ENCODE measurements at places on chromosomes 6 and 20.
A peak's percentile ranks its signal among the peaks of the same experiment; 100 is the strongest.

- no peak for DNase-seq
These were observed 39.2 kb downstream of the SAMD3 start for GRCh38 chr6:130183271-130184222.

- DNase-seq = no peak
These were observed 1.1 kb downstream of the JAG1 start for GRCh38 chr20:10672624-10673127.

DNA sequence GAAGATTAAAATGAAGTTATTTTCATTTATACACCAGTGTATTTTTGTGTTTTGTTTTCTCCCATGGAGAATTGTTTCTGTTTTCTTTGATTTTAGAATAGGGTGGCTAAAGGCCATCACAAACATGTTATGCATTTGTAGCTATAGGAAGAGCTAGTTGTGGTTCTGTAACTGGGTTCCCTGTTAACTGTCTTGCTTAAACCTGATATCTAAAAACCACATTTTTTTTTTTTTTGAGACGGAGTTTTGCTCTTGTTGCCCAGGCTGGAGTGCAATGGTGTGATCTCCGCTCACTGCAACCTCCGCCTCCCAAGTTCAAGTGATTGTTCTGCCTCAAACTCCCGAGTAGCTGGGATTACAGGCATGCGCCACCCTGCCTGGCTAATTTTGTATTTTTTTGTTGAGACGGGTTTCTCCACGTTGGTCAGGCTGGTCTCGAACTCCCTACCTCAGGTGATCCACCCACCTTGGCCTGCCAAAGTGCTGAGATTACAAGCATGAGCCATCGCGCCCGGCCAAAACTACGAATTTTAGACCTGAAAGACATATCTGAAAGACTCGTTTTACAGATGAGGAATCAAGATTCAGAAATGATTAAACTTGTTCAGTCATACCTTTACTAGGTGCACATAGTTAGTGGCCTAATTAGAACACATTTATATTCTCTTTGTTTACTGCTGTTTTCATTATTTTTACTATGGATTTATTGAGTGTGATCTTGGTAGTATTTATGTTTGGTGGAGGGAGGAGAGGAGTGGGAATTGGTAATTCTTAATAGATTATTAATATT, 18.0 kb downstream of the SCAF8 start:
- no peak for DNase-seq

DNA sequence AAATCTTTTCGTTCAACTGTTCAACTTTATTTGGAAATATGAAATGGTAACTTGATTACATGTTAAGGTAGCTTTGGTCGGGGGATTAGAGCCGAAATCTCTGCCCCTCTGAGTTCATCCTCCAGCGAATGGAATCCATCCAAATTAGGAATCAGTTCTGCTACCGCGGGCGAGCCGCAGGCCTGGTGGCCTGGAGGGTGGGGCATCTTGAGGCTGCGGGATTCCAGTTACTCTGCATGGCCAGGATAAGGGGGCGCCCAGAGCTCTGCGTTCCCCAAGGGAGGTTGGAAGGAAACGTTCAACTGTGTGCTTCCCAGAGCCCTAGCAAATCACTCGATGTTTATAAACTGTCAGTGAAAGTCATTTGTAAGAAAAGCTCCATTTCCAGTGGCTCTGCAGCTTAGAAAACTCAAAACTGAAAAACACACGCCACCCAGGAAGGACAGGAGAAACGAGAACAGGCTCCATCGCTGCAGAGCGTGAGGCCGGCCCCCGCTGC, 262.2 kb downstream of the TAF4 start:
- DNase-seq = no peak

DNA sequence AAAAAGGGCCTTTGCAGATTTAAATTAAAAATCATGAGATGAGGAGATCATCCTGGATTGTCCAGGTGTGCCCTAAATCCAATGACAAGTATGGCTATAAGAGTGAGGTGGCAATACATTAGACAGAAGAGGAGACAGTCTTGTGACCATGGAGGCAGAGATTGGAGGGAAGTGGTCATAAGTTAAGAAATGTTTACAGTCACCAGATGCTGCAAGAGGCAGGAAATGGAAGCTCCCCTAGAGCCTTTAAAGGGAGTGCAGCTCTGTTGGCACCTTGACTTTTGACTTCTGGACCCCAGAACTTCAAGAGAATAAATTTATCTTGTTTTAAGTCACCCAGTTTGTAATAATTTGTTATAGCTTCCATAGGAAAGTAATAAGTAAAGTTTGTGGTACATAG, 61.1 kb downstream of the HMGN3 start:
- DNase-seq = no peak

DNA sequence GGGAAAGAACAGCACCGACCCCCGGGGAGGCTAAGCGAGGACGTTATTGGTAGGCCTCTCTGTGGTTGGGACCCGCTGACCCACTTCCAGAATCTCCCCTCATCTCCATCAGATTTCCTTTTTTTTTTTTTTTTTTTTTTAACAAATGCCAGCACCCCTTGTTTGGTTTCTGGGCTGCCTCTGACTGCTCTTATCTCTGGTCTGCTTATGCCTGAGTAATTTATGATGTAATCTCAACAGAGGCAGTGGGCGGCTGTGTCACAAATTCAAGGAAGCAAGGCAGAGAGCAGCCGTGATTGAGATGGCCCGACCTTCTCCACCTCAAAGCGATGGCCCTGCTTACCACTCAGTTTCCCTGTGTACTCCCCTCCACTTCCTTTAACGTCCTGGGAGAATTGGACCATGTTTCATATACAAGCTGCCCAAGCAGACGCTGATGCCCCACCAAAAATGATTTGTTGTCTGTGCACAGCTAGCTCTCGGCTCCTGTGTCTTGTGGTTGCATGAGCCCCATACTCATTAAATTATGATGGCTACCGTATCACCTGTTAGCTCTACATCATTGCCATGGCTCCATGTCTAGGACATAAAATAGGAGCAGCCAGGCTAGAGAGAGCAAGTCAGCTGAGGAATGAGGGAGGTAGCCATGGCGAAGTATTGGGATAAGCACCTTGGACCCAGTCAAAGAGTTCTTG, 98.1 kb downstream of the ZNF217 start:
- no peak for DNase-seq

- no peak for DNase-seq
These were observed 78.2 kb downstream of the FRK start for GRCh38 chr6:115982453-115982852.

- DNase-seq = no peak
These were observed 616.4 kb upstream of the ARID1B start for GRCh38 chr6:156160795-156161165.

DNA sequence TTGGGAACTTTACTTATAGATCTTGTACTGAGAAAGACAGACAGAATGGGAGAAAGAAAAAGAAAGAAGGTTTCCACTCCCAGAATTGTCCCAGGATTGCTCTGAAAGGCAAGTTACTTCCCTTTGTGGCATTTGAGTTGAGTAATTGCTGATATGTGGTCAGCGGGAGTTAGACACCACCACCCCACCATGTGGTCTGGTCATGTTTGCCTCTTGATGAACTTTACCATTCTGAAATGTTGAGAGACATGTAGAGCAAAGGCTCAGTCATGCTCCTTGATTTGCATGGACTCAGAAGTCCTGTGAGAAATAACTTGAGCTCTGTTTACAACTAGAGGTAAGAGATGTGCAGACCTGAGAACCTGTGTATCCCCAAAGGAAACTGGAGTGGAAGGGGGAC, 17.1 kb downstream of the TCF21 start:
- no peak for DNase-seq

DNA sequence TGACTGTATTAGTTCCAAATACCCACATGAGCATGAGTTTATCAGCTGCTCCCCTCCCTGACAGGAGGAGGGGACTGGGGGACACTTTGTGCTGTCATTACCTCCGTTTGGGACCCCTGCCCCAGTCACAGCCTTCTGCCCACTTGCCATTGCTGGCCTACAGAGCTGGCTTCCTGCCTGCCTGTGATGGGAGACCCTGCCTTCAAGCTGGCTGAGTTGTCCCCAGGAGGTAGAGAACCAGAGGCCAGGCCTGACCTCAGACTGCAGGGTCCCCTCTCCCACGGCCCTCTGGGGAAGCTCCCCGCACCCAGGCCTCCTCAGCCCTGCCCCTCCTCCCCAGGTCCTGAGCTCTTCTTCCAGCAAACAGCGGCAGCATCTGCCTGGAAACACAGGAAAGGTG, 105.5 kb downstream of the JPH2 start:
- DNase-seq = no peak

DNA sequence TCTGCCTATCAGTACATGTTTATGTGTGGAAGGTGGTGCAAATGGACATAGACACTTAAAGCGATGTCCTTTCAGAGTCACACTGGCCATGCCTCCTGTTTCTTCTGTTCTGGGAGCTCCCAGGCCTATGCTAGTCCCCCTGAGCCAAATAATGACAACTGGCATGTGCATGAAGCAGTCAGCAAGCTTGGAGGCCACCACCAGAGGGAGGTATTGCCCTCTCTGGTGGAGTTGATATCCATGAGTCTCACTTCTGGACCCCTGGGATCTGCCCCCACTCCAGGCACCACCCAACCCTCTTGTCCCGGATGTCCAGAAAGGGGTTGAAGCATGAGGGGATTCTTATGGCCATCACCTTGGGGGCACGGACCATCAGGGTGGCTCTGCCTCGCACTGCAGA, 172.2 kb downstream of the AIG1 start:
- DNase-seq = no peak

DNA sequence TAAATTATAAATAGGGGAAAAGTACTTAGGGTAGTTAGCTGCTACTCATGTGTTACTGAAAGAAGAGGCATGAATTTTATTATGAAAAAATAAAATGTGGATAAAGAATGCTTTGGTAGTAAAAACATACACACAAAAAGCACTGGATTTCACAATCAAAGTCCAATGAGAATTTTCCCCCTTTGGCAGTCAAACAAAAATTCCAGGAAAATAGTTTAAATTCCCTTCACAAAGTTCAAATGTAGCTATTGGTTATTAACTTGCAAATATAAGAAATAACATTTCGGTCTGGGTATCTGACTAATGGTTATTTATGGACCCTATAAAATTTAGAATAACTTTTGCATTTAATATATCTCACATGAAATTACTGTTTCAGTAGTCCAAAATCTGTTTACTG, 210.4 kb downstream of the FOXC1 start:
- no peak for DNase-seq

DNA sequence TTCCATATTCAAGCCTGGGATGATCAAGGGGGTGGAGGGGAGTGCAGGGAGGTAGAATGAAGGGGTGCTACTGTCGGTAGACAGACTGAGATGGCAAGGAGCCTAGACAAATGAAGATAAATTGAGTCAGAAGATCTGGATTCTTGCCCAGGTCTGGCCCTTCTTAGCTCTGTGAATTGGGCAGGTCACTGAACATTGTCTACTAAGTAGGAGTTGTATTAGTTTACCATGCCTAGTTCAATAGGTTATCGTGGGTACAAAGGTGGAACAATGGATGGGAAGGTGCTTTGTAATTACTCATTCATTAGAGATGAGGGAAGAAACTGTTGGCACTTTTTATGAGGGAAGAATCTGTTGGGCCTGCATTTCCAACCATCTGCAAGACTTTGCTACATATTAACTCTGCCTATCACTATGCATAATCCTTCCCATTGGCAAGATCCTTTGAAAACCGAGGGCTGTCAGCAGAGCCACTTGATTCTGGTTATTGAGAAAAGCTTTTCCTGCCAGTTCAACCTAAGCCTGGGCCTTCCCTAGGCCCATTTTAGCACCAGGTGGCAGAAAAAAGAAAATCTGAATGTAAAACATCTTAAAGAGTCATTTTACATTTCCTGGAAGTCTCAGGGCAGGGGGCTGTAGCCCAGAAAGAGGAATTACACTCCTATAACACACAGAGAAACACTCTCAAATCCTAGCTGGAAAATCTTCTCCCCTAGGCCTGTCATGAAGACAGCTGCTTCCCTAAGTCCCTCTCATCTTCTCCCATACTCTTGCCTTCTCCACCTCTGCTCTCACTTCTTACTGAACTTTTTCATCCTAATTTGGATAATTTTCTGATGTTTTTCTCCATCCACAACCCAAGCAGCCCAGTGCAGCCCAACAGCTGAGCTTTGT, 103.5 kb downstream of the CD24 start:
- DNase-seq = no peak

GRCh38 chr6:156423075-156423474, 354.1 kb upstream of the ARID1B start:
- no peak for DNase-seq

DNA sequence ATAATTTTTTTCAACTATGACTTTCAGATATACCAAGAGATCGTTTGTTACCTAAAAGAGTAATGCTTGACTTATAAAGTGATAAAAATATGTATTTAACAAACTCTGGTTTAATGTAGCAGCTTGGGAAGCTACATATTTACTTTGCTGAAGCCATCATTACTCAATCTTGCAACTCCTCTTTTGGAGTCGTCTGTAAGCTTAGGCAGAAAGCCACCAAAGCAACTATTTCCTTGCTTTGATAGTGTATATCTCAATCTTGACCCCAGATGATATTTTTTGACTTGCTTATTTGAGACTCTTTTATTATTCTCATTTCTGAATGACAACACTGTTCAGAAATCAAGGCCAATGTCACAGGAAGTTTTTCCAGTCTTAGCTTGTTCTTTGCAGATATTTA, 183.0 kb downstream of the SAMD5 start:
- no peak for DNase-seq

DNA sequence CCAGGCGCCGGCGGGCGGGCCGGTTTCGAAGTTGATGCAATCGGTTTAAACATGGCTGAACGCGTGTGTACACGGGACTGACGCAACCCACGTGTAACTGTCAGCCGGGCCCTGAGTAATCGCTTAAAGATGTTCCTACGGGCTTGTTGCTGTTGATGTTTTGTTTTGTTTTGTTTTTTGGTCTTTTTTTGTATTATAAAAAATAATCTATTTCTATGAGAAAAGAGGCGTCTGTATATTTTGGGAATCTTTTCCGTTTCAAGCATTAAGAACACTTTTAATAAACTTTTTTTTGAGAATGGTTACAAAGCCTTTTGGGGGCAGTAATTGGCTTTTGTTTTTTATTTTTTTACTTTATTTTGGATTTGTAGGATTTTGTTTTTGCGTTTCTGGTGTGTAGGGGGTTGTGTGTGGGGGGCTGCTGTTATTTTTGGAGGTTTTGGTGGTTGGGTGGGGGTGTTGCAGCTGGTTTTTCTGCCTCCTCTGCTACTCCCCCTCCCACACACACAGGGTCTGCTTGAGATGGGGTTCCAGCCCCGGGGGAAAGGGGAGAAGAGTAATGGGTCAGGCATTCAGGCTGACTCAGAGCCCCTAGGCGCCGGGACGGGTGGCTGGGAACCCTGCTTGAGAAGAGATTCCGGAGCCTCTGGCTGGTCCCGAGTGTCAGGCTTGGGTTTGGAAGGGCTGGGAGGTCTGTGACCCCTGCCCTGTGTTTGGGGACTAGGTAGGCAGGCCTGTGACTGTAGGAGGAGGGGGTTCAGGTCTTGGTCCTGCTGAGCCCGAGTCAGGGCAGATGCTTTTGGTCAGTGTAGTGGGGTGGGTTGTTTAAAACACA, 2.0 kb downstream of the CEBPB start:
- DNase-seq = peak; percentile 81

- DNase-seq = no peak
These were observed 211.5 kb upstream of the PROKR2 start for GRCh38 chr20:5528261-5528660.

Measured in HS-27A (cell line).